ENCODE measurements at places on chromosomes 16 and 17.
A peak's percentile ranks its signal among the peaks of the same experiment; 100 is the strongest.

GRCh38 chr16:23949630-23950290, 114.0 kb downstream of the PRKCB start:
- DNase-seq: peak; percentile 51

DNA sequence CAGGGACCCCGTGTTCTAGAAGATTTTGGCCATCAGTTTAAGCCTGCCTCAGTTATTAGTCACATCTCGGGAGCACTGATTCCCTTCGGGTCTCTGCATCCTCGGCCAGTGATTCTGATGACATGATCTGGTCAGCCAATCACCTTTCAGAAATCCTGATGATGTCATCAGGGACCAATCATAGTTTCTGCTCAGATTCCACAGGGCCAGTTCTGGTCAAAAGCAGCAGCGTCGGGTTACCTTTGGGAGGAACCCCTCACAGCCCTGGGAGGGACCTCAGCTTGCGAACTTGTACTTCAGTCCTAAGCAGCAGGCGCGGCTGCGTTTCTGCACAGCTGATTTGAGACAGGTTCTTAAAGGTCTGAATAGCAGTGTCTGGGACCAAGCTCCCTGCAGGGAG, 13.9 kb downstream of the KDM8 start:
- no peak for DNase-seq

GRCh38 chr17:73952480-73953205, 250.8 kb upstream of the RPL38 start:
- DNase-seq: peak; percentile 22

DNA sequence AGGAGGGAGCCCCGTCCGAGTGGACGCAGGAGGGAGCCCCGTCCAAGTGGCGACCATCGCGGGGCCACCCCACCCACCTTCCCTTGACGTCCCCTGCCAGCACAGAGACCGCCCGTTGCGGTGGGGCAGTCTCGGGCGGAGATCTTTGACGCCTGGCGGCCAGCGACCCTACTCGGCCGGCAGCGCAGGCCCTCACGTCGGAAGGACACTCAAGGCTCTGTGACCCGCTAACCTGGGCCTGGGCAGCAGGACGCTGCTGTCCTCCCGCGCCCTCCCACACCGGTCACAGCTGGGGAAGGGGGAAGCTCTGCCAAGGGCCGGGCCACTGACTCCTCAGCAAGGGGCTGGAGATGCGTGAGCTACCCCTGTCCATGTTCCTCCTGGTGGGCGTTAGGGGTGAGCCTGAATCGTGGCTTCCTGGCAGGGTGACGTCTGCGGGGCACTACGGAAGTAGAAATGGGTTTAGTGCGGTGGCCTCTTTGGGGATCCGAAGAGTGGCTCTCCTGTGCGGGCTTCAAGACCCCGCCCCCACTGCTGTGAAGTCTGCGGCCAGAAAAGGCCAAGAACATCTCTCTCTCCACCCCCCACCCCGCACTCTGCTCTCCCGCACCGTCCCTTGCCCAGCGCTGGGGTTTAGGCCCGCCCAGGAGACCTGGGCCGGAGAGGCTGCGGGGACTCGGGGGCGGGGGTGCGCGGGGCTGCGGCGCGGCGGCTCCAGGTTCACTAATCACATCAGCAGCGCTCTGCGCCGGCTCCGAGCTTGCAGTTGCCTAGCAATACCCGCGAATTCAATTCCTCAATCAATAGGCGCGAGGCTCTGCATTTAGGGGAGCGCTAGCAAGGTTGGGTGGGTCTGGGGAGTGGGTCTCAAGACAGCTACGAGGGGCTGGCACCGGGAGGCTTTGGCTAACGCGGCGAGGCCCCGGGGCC, 5.8 kb downstream of the CBX8 start:
- no peak for DNase-seq

DNA sequence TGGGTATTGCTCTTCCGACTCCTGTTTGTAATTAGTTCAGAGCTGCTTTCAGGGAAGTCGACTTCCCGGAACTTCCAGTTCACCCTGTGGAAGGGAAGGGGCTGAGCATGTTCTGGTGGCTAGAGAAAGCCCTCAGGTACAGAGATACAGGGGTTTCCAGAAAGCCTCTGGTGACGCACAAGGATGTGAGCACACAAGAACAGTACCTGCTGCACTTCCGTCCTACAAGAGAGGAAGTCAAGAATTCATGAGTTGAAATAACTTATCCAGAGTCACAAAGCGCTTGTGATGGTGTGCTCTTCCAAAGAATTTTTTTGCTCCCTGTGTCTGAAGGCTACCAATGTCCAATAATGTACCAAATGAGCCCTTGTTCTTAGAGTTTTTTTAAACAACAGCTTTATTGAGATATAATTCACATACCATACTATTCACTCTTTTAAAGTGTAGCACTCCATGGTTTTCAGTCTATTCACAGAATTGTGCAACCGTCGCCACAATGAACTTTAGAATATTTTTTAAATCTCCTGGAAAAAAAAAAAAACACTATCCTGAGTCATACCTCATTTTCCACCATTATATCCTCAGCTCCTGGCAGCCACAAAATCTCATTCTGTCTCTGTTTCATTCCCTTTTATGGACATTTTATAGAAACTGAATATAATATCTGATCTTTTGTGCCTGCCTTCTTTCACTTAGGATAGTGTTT, 327.6 kb downstream of the CDH13 start:
- DNase-seq: no peak

DNA sequence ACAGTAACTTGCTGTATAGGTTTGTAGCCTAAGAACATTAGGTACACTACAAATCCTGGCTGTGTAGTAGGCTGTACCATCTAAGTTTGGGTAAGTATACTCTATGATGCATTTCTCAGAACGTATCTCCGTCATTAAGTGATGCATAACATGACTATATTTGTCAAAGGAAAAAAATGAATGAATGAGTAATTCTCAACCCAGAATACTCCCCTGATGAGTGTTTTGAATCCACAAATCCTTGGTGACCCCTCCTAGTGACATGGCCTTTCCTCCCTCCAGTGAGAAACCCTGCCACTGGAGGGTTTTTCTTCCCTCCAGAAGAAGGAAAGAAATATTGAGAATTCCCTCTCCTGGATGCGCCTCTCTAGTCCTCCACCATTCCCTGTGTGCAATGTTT, 24.0 kb upstream of the SALL1 start:
- no peak for DNase-seq

DNA sequence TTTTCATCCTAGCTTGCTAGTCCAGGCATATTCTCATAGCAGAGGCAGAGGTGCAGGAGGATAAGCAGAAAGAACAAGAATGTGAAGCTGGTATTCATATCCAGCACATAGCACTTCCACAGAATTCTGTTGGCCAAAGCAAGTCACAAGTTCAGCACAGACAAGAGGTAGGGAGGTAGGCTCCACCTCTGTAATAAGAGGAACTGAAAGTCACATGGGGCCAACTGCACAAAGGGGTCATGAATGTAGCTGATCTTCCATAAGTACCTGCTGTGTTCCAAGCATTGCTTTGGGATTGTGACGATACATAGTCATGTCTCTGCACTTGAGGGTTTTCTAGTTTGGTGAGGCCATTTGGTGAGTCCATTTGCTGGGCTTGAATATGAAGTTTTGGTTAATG, 110.8 kb upstream of the MPHOSPH6 start:
- no peak for DNase-seq

DNA sequence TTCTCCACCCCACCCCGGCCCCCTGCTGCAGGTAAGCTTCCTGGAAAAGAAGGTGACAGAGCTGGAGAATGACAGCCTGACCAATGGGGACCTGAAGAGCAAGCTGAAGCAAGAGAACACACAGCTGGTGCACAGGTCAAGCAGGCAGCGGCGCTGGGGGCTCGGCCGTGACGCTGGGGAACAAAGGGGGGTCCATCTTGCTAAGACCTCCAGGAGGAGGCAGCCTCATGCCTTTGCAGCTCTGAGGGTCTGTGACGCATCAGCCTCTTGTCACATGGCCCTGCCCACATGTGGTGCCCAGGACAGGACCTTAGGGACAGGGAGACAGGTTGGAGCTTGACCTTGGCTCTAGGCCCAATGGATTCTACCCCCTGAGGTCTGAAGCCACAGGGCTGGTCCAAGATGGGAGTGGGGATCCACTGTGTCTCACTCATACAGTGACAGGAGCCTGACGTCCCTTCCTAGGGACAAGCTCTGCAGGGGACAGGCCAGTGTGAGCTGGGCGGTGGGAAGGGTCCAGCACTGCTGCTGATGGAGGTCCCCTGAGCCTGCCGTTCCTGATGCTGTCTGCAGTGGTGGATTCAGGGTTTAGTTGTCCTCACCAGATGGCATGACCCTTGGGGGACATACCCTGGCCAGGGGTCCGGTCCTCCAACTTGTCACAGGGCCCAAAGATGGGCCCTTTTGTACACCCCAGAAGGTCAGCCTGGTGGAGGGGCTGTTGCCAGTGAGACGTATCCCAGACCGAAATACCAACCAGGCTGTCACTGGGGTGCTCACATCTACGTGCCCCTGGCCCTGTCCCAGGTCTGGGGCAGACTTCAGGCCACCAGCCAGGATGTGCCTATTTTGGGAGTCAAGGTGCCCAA, 132.6 kb downstream of the RAB11FIP4 start:
- DNase-seq: no peak

DNA sequence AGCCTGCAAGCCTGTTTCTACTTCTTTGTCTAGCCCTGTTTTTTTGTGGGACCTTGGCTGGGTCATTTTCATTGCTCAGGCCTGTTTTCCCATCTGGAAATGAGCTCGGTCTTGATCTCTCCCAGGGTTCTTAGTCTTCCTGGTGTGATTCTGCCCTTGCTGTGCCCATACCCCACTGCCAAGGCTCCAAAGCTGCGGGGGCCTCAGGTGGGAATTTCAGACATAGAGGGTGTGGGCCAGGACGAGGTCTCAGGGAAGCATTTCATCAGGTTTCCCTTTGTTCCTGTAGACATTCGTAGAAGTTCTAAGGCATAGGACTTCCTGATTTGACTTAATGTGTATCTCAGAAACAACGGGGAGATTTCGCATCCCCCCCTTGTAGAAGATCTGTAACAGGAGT, 5.8 kb downstream of the MPRIP start:
- no peak for DNase-seq

GRCh38 chr17:77419547-77420094, 278.9 kb downstream of the SEC14L1 start:
- DNase-seq: no peak

DNA sequence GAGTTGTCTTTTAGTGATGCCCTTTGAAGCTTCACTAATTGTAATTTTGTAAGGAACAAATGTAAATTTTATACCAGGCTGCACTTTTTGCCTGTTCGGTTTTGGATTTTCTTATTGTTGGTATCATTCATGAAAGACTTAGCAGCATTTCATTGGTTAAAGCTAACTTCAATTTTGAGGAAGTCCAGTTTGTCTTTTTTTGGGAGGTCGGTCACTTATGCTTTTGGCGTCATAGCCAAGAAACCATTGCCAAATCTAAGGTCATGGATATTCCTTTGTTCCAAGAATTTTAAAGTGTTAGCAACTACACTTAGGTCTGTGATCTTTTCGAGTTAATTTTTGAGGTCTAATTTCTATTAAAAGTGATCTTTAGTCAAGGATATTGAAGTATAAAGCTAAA, 77.1 kb downstream of the PRKCA start:
- DNase-seq: no peak

DNA sequence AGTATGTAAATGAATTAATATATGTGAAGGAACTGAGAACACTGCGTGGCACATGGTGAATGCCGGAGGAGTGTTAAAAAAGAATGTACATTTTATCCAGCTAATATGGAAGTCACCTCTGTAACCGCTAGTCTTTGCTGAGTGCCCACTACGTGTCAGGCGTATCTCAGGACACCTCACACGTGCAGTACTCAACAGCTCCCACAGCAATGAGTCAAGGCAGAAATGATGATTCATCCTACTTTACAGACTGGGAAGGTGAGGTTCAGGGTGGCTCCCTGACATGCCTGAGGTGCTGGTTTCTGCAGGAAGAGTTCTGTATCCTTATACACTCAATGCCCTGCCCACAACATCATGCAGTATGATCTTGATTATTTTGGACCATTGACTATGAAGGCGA, 487.0 kb downstream of the HAPSTR1 start:
- DNase-seq: no peak

- DNase-seq: no peak
Observed at GRCh38 chr16:61926766-61927165, 109.5 kb downstream of the CDH8 start.

- peak; percentile 44 for DNase-seq
Observed at GRCh38 chr17:1197781-1198490, 18.2 kb upstream of the ABR start.

DNA sequence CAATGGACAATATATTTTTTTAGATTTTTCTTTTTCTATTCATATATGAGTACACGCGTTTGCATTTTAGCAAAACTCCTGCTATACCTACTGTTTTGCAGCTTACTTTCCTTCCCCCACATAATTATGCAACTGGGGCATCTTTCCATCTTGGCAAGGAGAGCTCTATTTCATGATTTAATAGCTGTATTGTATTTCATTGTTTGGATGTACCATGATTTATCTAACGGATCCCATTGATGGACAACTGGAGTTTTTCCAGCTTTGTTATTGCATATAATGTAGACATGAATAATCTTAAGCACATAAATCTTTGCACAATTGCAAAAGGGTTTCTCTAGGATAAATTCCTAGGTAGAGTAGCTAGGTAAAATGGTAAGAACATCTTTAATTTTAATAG, 133.9 kb downstream of the PITPNC1 start:
- no peak for DNase-seq

- DNase-seq: no peak
Observed at GRCh38 chr16:49755716-49756505, 100.0 kb downstream of the ZNF423 start.

- no peak for DNase-seq
Observed at GRCh38 chr16:9099131-9099625, 7.7 kb downstream of the HAPSTR1 start.

DNA sequence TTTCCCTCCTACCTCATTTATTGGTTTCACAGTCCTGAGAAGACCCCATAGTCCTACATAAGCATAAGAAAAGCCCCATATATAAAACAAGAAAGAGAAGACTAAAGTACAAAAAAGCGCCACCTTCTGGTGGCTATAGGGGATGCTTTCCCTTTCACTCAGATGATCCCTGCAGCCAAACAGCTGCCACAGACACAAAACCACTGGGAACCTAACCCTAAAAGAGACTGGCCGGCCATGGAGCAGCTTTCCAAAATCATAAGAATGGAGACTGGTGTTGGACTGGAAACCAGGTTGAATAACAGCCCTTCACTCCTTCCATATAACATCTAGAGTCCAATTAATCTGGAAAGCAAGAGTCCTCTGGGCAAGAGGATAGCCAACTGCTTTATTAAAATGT, 11.4 kb downstream of the DYNC1LI2 start:
- DNase-seq: peak; percentile 30
